Renal pelvis (tissue), 12 donors: ENCODE measurements at places on chromosomes 11 and 22. TPM values are rescaled to one million over a fixed set of nuclear protein-coding genes. Genes with fewer than 3 reads are reported as not detected.

The KRTAP5-10 gene
- 0.10 TPM for polyA plus RNA-seq

The OR5B12 gene
- polyA plus RNA-seq: not detected

The CYP2D6 gene
- polyA plus RNA-seq: 3.3 TPM

The TYR gene
- 0.09 TPM for polyA plus RNA-seq

The CNIH2 gene
- polyA plus RNA-seq: 4.3 TPM

The PGA3 gene
- polyA plus RNA-seq: 0.51 TPM
